ENCODE measurements at places on chromosomes 12 and 14. TPM values are rescaled to one million over a fixed set of nuclear protein-coding genes. Genes with fewer than 3 reads are reported as not detected.

DNA sequence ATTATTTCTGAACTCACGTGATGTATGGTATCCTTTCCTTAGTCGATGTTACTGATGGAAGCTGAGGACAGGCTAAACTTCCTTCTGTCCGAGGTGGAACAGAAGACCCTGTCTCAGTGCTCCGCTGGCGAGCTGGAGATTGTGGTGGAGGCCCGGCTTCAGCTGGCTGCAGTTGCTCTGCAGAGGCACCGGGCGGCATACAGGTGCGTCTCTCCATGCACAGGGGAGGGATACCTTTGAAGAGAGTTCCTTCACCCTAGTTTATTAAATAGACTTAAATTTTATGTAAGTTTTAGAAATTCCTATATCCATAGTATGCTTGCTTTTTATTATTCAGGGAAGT, 186.7 kb upstream of the NEDD1 start:
- no peak for DNase-seq

- no peak for DNase-seq
These were observed 50.2 kb upstream of the VRK1 start for GRCh38 chr14:96747006-96747405.

KRT74 gene
- not detected for total RNA-seq

DNA sequence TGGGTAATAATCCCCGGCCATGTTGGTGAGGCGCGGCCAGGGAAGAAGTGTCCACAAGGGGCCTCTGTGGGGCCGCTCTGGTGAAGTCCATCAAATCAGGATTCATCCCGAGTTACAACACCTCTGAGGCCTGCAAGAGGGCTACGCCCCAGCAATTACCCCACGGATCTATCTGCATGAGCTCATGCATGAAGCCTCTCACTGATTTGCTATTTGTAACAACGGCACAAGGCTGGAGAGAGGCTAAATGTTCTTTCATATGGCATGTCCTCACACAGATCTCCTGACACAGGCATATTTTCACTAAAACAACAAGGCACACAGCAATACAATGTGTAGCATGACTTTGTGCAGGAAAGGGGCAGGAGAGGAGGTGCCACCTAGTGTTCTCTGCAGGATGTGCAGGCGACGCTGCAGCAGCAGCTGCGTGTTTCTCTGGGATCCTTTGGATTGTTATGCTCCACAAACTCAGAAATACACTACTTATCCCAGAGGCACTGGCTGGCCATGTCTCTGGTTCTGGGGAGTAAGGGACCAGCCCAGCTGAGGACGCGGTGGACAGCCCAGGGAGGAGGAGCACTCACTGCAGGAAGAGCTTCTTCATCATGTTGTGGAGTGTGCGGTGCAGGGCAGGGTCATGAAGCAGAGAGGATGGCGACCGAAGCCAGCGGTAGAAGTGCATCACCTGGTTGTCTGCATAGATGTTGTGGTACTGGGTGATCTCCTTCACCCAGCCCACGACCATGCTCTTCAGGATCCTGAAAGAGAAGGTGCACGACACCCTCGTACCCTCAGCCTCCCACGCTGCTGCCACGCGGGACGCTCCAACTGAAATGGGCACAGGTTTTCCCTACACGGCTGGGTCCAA, 20.2 kb downstream of the P2RX2 start:
- no peak for DNase-seq

DNA sequence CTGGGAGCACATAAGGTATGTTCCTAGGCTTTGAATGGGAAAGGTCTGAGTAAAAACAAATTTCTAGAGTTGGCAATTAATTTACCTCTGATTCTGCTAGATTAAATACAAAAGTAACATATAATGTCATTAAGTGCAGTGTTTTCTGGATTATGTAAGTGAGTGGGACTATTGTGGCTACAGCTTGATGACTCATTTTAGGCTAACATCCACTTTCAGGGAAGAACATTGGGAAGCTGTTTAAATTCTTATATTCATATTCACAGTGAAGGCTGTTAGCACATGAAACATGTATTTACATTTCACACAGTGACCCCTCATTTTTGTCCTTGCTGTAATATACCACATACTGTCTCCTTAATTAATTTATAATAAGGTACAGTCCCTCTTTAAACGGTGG, 13.2 kb upstream of the BMAL2 start:
- no peak for DNase-seq

GRCh38 chr12:57850854-57851430, 4.4 kb upstream of the CTDSP2 start:
- no peak for DNase-seq

DNA sequence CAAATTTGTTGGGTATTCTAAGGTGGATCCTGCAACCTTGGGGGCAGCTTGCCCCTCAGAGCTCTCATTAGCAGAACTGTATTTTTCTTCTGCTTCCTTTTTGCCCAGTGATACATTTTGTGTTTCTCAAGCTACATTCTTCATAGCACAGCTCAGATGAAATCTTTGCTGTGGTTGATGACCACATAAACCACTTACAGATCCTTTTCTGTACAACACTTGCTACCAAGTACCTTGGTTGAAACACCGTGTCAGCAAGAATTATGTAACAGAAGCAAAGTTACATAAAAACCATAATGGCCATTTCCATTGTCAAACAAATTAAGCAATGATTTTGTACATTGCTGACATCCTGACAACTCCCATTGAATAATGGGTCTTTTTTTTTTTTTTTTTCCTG, 9.7 kb upstream of the PLBD1 start:
- DNase-seq, result no peak

DNA sequence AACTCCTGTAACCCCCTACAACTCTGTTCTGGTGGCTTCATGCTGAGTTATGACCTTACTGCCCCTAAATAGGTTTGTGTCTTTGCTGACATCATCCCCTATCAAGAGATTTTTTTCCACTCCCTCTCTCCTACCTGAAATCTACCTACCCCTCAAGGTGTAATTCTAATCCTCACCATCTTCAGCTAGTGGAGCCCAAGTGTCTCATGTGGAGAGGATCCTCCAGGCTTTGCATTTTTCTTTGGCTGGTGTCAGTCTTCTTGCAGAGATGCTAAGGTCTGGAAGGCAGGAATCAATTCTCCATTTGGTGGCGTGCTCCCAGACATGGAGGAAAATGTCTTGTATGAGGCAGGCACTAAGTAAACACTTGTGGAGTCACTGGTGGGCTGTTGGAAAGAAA, 74.8 kb upstream of the PRMT8 start:
- DNase-seq, result no peak

AVPR1A gene
- 12.1 TPM for total RNA-seq

GRCh38 chr14:56532546-56532945, 47.1 kb upstream of the TMEM260 start:
- DNase-seq, result no peak

- DNase-seq, result no peak
These were observed 8.6 kb downstream of the PGF start for GRCh38 chr14:74946659-74947281.

- no peak for DNase-seq
These were observed 338.0 kb upstream of the FLRT2 start for GRCh38 chr14:85191986-85192385.

DNA sequence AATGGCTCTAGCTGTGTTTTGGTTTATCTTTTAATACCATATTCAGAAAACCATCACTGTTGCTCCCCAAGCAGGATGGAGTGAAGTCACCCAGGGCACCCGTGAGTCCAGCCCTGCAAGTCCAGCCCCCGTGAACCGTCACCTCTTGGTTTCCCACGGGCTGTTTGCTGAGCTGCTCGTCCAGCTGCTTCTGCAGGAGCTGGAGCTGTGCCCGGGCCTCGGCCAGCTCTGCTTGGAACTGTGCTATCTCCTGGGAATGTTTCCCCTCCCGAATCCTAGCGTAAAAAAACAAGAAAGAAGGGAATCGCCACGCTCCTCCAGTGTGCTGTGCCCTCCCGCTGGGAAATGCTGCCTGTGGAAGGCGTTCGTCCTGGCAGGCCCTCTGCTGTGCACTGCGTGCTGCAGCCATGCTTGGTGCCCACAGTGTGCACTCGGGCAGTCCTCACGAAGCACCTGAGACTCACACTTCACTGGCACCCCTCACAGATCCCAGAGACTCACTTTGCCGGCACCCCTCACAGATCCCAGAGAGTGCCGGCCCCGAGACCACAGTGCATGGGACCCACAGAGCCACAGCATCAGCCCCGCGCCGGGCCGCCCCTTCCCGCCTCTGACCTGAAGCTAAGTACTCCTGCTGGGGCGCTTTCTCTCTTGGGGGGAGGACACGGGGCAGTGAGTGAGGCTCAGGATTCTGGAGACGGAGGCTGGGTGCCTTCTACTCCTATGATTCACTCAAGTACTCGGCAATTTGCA, 15.4 kb upstream of the ANKLE2 start:
- no peak for DNase-seq

- no peak for DNase-seq
These were observed 112.8 kb upstream of the NAP1L1 start for GRCh38 chr12:76197283-76197682.

CELA1 gene
- not detected for total RNA-seq

DNA sequence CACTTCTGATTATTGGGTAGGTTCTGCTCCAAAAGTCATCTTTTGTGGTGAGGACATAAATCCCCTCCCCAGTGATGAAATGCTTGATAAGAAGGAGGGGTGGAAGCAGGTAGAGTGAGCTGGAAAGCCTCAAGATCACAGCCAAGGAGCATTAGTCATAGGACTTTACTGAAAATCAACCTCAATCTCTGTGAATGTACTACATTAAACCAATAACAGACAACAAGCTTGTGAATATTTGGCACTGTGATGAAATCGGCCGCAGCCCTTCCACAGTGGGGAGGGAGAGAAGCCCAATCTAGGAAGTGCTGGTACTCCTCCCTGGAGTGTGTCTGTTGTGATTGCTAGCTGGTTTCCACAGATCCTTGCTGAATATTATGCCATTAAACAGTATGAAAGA, 41.2 kb upstream of the PTCSC3 start:
- DNase-seq, result no peak

- DNase-seq, result no peak
These were observed 73.6 kb downstream of the SSPN start for GRCh38 chr12:26268841-26269561.

GDF3 gene
- total RNA-seq, result 0.26 TPM

DNA sequence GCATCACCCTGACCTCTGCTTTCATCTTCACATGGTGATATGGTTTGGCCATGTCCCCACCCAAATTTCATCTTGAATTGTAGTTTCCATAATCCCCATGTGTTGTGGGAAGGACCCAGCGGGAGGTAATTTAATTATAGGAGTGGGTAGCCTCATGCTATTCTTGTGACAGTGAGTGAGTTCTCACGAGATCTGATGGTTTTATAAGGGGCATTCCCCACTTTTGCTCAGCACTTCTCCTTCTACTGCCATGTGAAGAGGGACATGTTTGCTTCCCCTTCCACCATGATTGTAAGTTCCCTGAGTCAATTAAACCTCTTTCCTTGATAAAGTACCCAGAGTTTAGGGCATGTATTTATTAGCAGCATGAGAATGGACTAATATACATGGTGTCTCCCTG, 38.2 kb downstream of the TMBIM6 start:
- DNase-seq, result no peak

DNA sequence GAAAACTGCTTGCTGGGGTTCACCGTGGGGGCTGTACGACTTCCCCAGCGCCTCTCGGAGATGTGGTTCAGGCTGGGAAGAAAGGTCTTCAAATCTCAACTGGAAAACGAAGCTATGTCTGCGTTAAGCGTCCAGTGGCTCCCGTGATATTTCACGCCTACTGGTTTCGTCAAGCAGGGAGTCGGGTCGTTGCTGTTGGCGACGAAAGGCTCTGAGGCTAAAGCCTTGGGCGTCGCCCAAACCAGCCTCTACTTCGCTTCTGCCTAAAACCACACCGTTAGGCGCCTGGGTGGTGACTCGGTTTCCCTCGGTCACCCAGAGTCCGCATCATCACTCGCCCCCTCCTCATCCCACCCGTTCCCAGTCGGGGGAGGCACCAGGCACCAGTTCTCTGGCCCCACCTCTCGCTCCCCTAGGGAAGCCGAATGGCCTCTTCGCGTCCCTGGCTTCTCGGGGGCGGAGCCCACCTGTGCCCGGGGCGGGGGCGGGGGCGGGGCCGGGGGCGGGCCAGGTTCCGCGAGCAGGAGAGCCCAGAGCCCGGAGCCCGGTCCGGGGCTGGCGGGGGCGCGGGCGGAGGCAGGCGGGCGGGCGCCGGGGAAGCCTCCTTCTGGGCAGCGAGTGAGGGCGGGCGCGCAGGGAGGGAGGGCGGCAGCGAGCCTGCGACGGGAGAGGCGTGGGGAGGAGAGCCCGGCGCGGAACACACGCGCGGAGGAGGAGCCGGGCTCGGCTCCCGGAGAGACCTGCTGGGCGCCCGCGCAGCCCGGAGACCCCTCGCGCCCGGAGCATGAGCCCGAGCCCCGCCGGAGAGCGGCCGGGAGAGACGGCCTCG, at the start of gene B4GALNT3:
Gene B4GALNT3, plus strand, starts transcription at position 510 of the 829 bp plus-strand sequence. CDS start 438 bp downstream, outside the sequence.
- DNase-seq, result no peak

DNA sequence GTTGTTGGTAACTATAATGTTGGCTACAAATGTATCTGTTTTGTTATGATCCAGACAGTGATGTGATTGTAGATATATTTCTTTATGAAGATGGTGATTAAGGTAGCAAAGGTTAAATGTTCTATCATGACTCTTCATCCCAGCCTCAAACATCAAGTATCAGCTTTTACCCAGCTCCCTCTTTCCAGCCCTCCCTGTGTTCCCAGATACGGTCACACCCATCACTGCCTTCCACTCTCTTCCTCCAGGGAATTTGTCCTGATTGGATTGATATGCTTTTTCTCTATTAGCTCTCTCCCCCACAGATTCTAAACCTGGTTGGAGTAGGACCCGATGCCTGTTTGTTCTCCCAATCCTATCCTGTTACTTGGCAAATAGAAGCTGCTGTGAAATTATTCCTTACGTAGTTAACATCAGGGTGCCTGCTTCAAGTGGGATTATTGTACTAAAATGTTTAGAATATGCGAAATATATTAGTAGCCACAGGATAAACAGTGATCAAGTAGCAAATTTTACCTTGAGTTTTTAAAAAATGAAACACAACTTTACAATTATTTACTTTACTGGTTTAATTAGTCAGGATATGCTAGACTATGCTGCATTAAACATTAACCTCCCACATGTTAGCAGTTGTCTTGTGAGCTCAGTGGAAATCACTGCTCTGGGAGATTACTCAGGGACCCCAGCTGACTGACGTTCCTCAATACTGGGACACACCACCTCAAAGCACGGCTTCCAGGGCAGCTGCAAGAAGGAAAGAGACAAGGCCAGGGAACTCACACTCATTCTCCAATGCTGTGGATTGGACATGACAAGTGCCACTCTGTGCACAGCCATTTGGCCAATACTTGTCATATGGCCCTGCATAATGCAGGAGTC, 165.3 kb downstream of the ALX1 start:
- no peak for DNase-seq

GRCh38 chr14:55641290-55641689, 61.3 kb downstream of the KTN1 start:
- DNase-seq, result no peak

DNA sequence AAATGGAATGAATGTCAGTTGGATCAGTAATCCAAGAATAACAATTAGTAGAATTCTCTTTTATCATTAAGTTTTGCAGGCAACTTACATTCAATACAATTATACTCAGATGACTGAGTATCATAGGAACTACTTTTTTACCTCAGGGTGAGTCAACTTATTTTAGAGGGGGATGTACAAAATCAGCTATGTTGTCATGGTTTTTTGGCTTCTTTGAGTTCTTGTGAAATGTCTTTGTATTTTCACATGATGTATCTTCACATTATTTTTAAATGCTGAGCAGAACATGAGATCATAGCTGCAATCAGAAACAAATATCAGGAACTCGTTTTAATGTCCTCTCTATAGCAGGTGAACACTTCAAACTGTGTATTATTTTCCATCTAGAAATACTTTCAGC, 65.3 kb upstream of the PTPRR start:
- no peak for DNase-seq

- no peak for DNase-seq
These were observed 22.7 kb downstream of the MFAP5 start for GRCh38 chr12:8639936-8640335.

Measured in mesenteric fat pad (tissue), 1 donor.